ENCODE measurements at places on chromosomes 4 and X.

DNA sequence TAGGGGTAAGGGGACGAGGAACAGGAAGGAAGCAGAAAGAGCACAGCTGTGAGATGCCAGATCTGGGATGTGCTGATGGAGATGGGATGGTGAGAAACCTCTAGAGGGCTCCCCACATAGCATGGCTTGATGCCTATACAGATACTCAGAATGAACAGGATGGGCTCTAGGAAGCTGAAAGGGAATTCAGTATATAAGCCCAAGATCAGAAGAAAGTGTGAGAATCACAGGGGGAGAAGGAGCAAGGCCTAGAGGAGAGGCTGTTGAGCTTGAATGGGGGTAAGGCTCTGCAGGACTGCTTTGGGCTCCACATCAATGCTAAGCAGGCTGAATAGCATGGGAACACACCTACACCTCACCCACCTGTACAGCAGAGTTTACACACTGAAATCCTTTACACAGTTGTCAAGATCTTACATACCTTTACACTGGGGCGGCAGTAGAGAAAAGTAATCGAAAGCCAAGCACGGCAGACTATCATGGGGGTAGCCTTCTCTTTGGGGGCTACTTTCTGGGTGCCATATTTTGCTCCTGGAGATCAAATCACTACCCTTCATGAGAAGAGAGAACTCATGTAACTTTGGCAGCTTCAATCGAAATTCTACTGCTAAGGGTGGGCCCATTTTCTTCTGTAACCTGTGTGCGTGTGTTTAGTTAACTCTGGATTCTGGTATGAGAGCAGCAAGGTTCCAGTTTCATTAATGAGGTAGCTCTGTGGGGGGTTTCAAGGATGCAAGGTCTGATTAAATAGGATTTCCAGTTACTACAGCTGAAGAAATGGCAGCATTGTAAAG, 30.6 kb downstream of the HOPX start:
- no peak for DNase-seq

DNA sequence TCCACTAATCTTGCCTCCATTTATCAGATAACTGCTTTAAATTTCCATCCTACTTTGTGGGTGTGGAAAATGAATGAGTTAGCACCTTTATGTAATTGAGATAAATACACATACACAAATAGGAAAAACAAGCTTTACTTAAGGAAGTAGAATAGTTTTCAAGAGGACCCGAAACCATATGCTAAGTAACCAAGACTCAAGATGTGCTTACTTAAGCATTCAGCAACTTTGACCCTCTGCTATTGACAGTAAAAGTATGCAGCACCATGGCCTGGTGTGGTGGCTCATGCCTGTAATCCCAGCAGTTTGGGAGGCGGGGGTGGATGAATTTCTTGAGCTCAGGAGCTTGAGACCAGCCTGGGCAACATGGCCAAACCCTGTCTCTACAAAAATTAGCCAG, 29.9 kb downstream of the RNF175 start:
- no peak for DNase-seq

DNA sequence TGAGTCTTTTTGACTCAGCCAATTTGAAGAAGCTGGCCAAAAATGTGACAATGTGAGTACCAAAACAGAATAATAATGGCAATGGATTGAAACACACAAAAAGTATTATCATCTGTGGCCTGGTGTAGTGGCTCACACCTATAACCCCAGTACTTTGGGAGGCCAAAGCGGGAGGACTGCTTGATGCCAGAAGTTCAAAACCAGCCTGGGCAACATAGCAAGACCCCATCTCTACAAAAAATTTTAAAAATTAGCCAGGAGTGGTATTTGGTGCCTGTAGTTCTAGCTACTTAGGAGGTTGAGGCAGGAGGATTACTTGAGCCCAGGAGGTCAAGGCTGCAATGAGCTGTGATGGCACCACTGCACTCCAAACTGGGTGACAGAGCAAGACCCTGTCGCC, 41.5 kb downstream of the PLK4 start:
- DNase-seq = no peak

- DNase-seq = no peak
Observed at GRCh38 chrX:69374569-69374968, 129.6 kb upstream of the NALF2 start.

GRCh38 chrX:129876771-129877305, 29.1 kb upstream of the UTP14A start:
- DNase-seq = peak; percentile 25

GRCh38 chr4:95021099-95021498, 263.3 kb downstream of the BMPR1B start:
- DNase-seq = no peak

DNA sequence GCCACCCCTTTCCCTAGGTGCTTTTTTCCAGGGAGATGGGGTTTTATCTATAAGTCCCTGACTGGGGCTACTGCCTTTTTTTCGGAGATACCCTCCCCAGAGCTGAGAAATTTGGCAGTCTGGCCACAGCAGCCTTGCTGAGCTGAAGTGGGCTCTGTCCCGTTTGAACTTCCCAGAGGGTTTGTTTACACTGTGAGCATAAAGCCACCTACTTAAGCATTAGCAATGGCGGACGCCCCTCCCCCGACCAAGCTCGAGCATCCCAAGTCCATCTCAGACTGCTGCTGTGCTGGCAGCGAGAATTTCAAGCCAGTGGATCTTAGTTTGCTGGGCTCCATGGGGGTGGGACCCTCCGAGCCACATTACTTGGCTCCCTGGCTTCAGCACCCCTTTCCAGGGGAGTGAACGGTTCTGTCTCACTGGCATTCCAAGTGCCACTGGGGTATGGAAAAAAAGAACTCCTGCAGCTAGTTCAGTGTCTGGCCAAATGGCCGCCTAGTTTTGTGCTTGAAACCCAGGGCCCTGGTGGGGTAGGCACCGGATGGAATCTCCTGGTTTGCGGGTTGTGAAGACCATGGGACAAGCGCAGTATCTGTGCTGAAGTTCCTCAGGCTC, 456.4 kb upstream of the HTR2C start:
- DNase-seq = no peak

- DNase-seq = no peak
Observed at GRCh38 chr4:22201256-22201655, 252.7 kb upstream of the KCNIP4 start.

DNA sequence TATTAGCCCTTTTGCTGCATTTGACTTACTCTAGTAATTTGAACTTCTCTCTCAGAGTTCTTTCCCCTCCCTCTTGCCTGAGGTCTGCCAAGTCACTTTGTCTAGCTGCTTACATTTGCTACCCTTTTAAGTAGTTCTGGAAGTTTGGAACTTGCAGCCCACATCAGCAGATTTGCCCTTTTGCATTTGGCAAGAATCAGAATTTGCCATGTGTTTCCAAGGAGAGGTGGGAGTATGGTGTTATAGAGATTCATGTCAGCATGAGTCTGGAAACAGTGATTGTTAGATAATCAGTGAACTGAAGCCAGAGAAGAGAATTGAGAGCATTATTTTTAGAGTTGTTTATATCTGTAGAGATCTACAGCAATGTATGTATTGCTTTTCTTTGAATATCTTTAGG, 52.1 kb downstream of the KLHL34 start:
- DNase-seq = no peak

DNA sequence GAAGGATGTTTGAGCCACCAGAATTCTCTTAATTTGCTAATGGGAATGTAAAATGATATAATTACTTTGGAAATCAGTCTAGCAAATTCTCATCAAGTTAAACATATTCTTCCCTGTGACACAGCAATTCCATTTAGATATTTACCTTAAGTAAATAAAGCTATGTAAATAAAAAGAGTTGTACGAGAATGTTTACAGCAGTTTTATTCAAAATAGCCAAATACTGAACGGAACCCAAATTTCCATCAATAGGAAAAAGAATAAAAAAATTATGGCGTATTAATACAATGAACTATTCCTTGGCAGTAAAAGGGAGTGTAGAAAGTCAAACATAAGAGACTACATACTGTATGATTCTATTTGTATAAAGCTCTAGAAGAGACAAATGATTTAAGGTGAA, 45.8 kb downstream of the CENPE start:
- DNase-seq = no peak

GRCh38 chr4:118931786-118932185, 43.1 kb downstream of the SYNPO2 start:
- DNase-seq = no peak

DNA sequence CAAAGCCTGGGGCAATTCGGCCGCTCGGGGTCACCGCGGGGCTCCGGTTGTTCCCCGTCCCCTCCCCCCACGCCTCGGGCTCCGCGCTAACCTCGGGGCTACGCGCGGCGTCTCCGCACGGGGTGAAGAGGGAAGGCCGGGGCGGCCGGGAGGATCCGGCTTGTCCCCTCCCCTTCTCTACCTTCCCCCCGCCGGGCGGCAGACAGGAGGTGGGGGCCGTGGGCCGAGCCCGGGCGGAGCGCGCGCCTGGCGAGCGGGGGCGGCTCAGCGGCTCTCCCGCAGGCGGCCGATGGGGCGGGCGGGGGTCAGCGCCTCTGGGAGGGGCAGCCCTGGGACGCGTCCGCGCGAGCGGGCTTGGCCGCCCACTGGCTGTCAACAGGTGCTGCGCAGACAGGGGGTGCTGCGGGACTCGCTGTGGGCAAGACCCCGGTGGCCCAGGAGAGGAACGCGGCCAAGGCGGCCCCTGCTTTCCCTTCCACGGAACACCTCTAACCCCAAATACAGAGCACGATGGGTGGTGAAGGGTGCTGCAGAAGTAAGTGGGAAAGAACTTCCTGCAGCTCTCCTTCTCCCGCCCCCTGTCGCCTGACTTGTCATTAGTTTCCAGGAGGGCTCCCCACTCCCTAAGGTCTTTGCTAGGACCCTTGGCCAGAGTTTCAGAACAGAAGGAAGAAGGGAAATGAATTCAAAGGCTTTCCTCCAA, at the start of gene PDGFC:
TSS of gene PDGFC (minus strand) at position 124 of the 703 bp plus-strand sequence. CDS start 896 bp downstream, outside the sequence.
- peak; percentile 89 for DNase-seq

- no peak for DNase-seq
Observed at GRCh38 chr4:108531461-108531860, 88.9 kb upstream of the RPL34 start.

GRCh38 chrX:13396924-13397323, 77.1 kb upstream of the ATXN3L start:
- peak; percentile 64 for DNase-seq

GRCh38 chrX:140510895-140511295, 6.0 kb upstream of the SOX3 start:
- no peak for DNase-seq

DNA sequence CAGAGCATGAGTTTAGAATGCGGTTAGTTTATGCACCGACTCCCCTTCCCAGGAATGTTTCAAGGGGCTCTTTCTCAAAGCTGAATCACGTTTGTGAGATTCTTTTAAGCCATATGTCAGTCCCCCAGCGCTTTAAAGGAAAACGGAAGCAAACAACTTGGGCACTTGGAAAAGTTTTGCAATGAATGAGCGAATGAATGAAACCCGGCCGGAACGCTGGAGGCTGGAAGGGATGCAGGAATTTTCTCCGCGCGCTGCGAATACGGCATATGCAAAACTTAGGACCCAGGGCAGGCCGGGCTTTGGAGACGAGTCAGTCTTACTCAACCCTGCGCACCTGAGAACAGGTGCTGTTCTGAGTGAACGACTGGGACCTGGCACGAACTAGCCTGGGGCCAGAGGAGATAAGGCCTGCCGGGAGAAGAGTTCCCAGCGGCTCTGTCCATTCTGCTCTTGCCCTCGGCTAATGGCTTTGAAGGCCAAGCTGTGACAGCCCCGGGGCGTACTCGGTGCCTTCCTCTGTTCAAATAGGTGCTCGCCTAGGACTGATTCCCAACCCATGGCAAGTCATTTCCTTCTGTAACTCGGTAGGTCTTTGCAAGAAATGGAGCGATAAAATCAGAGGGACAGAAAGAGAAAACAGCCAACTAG, 743 bp upstream of the NRK start:
- DNase-seq = peak; percentile 58

DNA sequence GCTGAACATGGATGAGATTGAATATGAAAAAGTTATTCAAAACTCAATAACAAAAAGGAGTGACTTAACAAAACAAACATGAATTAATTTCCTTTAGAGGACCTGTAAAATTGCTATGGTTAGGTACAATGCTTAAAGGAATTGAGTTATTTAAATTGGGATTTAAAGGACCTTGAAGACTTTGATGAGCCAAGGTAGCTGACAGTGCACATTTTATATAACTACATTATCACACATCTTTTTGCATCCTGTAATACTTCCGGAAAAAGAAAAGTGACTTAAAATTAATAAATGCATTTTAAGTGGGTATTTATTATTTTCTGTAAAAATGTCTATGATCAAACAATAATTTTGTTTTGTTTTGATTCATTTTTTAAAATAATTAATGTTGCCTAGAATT, 964.8 kb upstream of the SLIT2 start:
- no peak for DNase-seq

- no peak for DNase-seq
Observed at GRCh38 chrX:50838820-50839600, 25.0 kb upstream of the SHROOM4 start.

Measured in ACHN (cell line).